Stimulated activated CD4-positive, alpha-beta T cell treated with anti-CD3 and anti-CD28 coated beads, Interleukin-2, amount 100 ng/mL, for 48 hours (primary cell): ENCODE measurements at places on chromosomes 5 and 9.

DNA sequence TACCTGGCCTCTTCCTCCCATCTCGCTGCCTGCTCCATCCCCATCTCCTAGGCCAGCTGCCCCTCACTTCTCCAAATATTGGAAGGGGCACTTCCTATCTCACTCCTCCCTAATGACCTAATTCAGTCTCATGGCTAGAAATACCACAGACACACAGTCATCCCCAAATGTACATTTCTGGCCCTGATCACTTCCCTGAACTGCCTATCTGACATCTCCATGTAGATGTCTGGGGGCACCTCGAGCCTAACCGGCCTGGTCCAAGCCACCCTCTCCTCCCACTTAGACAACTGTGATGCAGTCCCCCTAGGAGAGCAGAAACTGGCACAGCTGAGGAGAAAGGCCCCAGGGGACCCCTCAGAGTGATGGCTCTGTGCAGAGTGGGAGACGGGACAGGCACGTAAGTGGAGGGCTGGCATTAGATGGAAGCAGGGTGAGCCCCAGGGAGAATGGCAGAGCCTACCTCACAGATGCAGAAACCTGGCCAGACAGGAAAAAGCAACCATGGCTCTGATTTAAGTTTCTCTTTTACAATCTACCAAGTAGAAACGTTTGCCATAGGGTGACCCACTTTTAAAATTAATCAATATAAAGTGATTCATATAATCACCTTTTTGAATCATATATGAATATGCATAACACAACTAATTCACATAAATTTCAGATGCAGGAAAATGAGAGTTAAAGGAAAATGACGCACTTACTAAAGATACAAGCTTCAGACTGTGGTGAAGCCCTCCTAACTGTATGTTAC lies 22.1 kb downstream of the CAMSAP1 start:
- DNase-seq: no peak

DNA sequence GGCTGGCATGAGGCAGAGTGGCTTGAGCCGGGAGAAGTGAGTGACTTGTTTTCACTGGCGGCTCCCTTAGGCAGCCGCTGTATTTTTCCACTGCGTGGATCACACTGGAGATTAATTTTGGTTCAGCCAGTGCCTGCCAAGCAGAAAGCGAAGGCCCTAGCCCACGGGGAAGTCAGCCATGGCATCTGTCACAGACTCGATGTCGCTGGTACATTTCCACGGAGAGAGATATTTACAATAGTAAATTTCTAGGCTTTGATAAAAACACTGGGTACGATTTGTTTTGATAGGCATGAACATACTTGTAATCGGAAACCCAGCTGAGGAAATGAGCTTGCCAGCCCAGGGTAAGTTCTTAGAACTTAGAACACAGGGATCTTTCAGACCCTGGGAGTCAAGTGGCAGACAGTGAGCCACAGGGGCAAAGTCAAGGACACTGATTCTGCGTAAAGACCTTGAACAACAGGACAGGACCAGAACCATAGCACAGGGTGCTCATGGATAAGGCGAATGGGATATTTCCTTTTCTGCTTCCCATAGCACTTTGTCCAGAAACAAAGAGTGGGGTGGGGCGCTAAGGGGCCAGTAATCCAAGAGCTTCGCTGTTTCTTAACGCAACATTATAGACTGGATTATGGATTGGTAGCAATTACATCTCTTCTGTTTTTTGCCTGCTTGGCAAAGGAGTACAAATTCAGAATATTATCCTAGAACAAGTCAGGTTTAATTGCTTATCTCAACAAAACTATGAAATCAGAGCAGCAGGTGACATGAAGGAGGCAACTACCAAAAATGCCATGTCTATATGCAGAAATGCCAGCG lies 4.5 kb downstream of the DUSP1 start:
- no peak for DNase-seq

DNA sequence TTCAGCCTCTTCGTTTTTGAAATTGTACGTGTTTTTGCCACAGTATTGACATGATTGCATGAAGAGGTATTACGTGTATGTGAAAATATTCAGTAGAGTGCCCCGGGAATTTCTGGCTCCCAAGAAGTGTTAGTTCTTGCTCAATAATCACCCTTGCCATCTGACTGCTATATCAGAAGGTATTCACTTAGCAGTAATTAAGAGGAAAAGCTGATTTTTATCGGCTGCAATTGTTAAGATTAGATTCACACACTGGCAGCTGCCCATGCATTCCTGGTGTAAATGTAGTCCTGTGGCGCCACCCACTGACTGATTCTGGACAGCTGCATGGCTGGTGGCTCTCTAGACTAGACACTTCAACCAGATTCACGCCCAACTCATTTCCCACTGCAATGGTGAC lies 440.1 kb upstream of the ADAMTS16 start:
- no peak for DNase-seq

DNA sequence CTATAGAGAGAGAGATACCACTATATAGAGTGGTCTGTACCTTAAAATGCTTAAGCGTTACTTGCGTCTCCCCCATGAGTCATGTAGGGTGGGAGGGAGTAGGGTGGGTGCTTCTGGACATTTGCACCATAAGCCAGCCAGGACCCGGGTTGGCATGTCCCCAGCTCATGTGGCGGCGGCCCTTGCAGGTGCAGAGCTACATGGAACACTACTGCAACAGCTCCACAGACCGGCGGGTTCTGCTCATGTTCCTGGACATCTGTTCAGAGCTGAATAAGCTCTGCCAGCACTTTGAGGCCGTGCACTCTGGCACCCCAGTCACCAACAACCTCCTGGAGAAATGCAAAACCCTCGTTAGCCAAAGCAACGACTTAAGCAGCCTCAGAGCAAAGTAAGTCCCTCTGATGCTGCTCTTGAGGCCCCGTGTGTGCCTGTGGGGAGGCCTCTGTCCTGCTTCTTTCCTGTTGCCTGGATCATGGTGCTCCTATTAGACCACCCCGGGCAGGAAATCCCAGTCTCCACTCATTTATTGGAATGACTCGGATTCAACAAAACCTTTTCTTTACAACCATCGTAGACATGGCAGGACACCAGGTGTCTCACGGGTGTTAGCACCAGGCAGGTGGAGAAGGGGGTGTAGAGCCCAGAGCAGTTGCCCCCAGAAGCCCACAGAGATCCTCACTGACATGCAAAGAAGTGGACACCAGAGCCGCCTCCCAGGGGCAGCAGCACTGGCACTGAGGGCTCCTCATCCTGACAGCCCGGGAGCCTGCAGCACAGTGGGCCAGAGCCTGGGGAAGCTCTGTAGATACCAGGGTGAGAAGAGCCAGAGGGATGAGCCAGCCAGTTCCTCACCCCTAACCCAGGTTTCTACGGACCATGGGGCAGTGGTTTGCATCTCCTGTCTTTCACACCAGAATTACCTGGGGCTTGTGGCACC lies 8.8 kb downstream of the SPACA9 start:
- no peak for DNase-seq

GRCh38 chr9:89661391-89661949 lies 56.7 kb downstream of the GADD45G start:
- no peak for DNase-seq

- no peak for DNase-seq
Observed at GRCh38 chr9:91533382-91533781, 109.8 kb upstream of the NFIL3 start.

DNA sequence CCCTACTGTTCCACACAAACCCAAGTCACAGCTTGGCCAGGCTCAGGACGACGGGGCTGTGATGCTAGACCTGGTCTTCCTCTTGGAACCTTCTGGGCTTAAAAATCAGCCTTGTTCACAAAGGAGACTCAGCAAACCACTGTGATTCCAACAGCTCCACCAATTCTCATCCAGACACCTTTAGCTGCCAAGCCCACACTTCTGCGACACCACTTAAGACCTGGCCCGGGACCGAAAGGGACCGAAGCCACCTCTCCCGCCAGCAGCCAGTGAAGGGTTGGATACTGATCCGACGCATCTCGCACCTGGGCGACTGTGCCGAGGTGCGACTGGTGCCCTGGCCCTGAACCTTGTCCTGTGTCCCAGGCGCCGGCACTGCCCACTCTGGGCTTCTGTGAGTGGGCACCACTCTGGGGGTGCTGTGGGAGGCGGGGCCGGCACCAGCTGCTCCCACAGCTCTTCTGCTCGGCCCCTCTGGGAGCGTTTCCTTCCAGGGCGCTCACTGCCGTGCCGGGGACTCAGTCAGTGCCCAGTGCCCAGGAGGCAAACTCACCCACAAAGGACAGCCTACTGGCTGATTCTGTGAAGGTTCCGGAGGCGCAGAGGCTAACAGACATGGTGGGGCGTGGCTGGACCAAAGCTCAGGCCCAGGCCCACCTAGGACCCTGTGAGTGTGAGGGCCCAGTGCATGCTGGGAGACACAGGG lies 50.9 kb downstream of the EXD3 start:
- DNase-seq: no peak

DNA sequence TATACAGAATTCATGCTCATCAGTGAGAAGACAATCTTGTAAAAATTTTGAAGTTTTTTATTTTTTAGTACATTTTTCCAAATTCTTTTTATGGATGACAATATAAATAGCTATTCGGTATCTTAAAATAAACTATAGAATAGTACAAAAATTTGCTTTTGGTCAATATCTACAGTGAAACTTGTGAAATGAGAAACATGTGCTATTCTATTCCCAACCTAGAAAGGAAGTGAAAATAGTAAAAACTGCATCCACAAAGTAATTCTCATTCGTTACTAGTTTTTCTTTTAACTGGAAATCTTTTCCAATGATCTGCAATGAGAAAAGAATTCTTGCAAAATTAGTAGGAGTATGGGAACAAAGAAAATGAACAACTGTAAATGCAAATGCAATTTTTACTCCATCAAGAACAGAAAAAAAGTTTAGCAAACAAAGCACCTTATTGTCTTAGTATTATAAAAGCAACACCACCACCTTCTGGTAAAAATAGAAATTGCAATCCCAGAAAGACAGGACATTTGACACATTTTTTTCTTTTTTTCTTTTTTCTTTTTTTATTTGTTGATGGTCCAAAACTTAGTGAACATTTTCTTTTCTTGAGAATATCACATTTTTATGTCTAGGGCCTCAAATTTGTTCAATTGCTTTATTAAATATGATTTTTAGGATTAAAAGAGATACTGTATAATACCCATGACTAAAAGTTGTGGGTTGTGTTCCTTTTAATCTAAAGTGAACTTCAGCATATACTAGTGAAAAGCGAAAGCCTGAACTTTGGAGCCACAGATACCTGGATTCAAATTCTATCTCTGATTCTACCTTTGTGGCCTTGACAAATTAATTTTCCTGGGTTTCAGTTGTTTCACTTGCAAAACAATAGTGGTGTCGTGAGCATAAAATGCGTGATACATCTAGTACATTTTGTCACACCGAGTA lies 72.3 kb downstream of the SLCO4C1 start:
- DNase-seq: no peak
